ENCODE measurements at places on chromosomes 11 and 22. TPM values are rescaled to one million over a fixed set of nuclear protein-coding genes. Genes with fewer than 3 reads are reported as not detected.
A peak's percentile ranks its signal among the peaks of the same experiment; 100 is the strongest.

CALCA gene
- not detected for total RNA-seq

B3GAT3 gene
- total RNA-seq = 92.8 TPM

GRCh38 chr11:104813532-104813931 lies 84.7 kb downstream of the CASP12 start:
- DNase-seq = no peak

DNA sequence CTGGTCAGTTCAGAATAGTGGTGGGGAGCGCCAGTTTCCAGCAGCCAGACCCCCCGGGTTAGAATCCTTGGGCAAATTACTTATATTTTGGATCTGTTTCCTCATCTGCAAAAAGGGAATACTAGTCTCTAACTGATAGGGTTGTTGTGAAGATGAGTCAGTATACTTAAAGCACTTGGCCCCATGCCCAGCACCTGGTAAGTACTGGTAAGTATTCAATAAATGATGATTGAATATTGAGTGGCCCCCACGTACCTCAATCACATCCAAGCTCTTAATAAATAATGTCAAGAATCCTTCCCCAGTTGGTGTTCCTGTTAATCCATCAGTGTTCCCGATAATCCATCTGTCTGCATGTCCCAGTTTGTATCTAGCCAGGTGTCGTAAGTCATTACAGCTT lies 12.1 kb downstream of the ACP2 start:
- peak; percentile 58 for DNase-seq

- no peak for DNase-seq
Measured at GRCh38 chr11:134668076-134668475, 256.0 kb upstream of the B3GAT1 start.

- DNase-seq = no peak
Measured at GRCh38 chr22:27474112-27474571, 327.4 kb downstream of the MN1 start.

DNA sequence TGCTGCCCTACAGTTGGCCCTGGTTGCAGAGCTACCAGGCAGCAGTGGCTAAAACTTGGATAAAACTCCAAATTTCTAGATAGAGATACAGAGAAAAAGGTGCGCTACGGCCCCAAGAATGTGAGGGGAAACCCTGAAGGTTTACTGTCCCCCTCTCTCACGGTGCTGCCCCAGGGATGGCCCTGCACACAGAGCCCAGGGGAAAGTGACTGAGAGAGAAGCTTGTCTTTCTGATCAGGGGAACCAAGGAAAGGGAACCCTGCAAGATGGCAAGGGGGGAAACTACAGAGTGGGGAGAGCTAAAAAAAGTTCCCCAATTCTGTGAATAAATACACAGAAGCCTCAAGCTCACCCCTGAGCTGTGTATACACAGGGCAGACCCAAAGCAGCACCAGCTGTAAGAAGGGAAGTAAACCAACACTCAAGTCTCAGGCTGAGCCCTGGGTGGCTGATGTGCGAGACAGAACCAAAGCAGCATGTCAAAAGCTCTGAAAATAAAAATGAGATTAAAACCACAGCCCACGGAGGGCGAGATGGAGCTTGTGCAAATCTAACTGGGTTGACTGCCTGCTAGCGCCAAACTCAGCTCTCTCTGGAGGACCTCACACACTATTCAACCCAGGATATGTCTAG lies 22.1 kb downstream of the GNB1L start:
- DNase-seq = no peak

Data from LHCN-M2 (cell line).